ENCODE measurements at places on chromosomes 11 and 22.

- no peak for DNase-seq
Measured at GRCh38 chr11:79431535-79431934, 9.3 kb downstream of the TENM4 start.

- no peak for DNase-seq
Measured at GRCh38 chr11:63816166-63816565, 2.9 kb downstream of the SPINDOC start.

GRCh38 chr11:24688981-24689380, 192.1 kb downstream of the LUZP2 start:
- DNase-seq: no peak

GRCh38 chr11:37560346-37560745, 962.3 kb upstream of the RAG2 start:
- DNase-seq: no peak

DNA sequence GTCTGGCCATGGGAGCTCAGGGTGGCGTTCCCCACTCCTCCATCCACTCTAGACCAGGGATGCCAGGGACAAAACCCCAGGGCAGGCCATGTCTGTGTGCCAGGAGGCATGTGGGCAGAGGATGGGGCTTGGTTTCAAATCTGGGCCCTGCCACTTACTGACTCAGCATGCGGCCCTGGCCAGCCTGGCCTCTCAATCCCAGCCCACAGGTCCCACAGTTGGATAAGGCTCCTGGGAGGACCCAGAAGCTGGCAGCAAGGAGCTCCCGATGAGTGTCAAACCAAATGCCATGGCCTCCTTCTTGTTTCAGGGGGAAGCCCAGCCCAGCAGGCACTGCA, 1290.4 kb downstream of the BRD1 start:
- no peak for DNase-seq

DNA sequence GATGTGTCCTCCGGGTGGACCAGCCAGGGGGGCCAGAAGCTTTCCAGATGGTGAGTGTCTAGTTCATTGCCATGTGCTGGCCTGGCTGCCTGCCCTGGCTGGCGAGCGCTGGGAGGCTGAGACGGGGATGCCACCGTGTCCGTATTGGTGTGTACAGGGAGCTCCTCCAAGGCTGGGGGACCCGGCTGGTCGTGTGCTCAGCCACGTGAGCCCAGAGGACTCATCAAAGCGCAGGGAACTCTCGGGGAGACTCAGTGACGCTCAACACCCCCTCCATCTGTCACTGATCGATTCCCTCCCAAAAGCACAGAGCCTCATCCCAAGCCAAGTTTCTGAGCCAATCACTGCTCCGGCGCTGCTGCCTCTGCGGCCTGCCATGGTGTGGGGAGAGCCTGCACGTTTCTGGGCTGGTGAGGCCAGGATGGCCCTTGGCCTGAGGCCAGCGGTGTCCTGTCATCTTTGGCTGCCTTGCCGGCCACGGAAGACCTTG, 423.7 kb downstream of the SHANK2 start:
- DNase-seq: no peak

DNA sequence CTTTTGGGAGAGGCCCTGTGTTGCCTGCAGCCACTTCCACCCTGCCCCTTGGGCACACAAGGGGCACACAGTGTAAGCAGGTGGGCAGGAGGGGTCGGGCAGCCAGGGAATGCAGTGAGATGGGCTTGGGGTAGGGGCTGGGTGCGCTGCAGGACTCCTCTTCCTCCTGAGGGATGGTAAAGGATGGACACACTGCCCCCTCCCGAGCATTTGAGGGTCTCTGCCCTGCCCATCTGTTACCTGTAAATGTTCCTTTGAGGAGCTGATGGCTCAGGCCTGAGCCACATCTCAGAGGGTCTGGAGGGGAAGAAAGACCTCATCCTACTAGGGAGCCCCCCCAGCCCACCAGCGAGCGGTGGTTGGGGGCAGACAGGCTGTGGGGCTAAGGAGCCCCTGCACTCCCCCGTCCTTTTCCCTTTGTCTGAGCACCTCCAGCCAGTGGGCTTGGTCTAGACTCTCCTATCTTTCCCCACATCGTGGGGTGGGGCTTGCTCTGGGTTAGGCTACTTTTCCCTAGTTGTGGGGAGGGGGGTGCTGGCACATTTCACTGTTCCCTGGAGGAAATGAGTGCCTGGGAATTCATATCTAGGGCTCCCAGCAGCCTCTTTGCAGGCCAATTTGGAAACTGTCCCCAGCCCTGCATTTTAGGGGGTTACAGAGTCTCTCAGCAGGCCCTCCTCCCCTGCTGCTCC, 1.7 kb upstream of the TSSC4 start:
- DNase-seq: no peak

GRCh38 chr11:33695051-33695566, 5.5 kb downstream of the C11orf91 start:
- DNase-seq: no peak

DNA sequence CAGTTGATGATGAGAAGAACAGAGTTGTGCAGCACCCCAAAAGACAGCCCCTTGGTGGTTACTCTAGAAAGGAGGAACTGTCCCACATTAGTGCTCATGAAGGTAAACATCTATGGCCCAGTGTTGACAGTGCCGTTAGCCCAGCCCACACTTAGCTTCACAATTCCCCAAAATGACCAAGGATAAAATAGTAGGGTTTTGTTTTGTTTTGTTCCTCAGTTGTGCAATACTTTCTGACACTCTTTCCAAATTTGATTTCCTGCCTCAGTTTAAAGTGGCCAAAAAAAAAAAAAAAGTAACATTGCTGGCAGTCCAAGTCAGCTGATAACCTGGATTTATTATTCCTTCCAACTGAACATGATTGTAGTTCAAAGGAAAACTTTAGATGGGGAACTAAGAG, 269.4 kb downstream of the TMEM135 start:
- DNase-seq: no peak

DNA sequence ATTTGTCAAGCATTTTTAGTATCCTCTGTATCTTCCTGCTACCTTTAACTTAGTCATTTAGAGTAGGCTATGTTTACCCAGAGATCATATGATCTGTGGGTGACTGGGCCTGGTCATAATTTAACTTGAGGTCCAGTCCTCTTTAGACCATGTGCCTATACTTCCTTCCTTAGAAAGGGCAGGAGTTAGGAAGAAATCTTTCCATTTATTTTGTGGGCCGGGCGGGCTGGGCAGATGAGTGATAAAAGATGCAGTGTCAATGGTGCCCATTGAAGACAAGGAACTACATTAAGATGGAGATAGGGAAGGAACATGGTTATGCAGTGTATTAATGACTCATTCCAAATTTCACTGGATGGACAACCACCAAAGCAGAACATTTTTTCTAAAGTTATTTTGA, 30.9 kb upstream of the PDE3B start:
- no peak for DNase-seq

DNA sequence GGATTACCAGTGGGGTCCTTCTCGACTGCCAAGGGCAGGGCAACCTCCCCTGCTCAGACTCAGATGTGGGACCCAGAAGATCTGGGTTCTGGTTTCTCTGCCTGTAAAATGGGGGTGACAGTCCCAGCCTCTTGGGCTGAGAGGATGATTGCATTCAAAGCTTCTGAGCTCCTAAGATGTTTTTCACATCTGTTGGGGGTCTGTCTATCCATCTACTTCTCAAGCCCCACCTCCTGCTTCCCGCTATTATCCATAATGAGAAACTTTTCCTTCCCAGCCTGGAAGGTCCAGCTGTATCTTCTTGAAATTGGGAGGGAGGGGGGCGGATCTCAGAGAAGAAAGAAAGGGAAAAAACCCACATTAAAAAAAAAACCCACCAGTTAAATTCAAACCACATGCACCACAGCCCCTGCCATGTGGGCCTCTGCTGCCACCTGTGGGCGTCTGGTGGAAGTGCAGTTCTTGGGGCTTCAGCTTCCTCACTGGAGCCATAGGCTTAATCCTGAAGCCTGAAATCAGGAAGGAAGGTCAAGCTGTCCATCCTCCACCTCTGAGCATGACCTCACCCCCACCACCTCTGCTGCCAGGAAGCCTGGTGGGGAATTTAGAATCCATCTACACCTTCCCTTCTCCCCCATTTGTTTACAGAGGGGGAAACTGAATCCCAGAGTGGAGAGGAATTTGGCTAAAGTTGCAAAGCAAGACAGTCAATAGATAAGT, 27.3 kb downstream of the ARHGEF17 start:
- peak; percentile 87 for DNase-seq

DNA sequence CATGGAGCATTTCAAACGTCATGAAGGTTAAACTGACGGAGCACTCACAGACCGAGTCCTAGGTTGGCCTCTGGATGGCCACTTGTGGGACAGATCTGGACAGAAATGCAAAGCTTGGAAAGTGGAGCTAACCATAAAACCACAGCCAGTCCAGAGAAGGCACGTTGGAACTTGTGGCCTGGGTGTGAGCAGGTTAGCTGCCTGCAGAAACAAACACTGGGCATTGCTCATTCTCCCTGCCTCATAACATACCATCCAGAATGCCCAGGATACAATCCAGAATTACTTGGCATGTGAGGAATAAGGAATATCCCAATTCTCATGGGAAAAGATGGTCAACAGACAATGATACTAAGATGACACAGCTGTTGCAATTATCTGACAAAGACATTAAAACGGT, 1005.0 kb downstream of the TBC1D22A start:
- DNase-seq: no peak

DNA sequence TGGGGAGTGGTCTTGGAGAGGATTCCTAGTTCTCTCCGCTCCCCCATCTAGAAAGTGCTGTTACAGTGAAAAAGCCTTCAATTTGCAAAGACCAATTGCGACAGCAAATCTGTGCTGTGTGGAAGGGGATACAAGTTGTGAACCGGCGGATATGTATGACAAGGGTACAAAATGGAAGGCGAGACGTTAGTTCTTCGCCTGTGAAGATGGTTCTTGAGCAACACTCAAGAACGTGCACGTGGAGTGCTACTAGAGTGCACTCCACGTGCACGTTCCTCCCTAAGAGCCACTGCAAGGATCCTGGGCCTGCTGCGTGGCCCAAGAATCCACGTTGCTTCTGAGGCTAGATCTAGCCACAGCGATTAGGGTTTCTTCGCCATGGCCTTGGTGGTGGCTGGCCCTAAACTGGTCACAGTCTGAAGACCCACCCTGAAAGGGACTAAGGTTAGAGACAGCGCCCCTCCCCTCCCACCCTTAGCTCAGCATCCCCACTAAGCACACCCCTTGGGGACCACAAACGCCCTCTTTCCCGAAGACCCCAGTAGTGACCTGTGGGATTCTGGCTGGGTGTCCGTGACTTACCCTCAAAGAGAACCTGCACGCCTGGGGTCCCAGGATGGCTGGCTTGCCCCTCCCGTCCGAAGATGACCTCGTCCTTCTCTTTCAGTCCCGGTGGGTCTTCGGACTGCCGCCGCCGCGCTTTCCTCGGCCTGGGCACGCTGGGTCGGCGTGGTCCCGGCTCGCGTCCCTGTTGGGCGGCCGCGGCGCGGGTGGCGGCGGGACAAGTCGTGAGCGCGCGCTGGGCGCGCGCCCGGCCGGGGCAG, 519 bp upstream of the PDE3B start:
- no peak for DNase-seq

GRCh38 chr11:68854273-68854958, 12.7 kb upstream of the CPT1A start:
- DNase-seq: no peak

- DNase-seq: no peak
Measured at GRCh38 chr11:119513131-119513805, 90.3 kb upstream of the THY1 start.

GRCh38 chr11:106400949-106401570, 323.6 kb downstream of the AASDHPPT start:
- DNase-seq: no peak

DNA sequence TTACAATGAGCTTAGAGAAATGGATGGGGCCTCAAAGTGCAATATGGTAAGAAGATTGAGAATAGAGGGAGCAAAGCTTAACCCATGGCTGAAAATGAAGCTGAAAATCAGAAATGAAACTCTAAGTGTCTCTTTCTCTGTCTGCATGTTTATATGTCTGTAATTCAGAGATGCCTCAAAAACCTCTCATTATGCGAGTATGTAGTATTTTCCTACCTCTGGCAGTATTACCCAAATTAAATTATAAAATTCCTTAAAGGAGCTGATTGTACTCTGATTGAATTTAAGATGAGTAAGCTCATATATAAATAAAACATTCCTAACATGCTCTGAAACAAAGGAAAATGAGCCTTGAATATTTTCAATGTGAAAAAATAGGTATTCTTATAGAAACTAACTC, 39.8 kb upstream of the PRSS23 start:
- DNase-seq: no peak

- no peak for DNase-seq
Measured at GRCh38 chr11:132941024-132941646, 591.2 kb downstream of the OPCML start.

GRCh38 chr11:34483106-34483874, 30.3 kb downstream of the ELF5 start:
- DNase-seq: no peak

GRCh38 chr11:134815404-134815803, 403.4 kb upstream of the B3GAT1 start:
- DNase-seq: no peak

- DNase-seq: peak; percentile 67
Measured at GRCh38 chr11:70467201-70468085, 69.1 kb downstream of the CTTN start.

- no peak for DNase-seq
Measured at GRCh38 chr22:32333769-32334659, 23.7 kb upstream of the RFPL3 start.

DNA sequence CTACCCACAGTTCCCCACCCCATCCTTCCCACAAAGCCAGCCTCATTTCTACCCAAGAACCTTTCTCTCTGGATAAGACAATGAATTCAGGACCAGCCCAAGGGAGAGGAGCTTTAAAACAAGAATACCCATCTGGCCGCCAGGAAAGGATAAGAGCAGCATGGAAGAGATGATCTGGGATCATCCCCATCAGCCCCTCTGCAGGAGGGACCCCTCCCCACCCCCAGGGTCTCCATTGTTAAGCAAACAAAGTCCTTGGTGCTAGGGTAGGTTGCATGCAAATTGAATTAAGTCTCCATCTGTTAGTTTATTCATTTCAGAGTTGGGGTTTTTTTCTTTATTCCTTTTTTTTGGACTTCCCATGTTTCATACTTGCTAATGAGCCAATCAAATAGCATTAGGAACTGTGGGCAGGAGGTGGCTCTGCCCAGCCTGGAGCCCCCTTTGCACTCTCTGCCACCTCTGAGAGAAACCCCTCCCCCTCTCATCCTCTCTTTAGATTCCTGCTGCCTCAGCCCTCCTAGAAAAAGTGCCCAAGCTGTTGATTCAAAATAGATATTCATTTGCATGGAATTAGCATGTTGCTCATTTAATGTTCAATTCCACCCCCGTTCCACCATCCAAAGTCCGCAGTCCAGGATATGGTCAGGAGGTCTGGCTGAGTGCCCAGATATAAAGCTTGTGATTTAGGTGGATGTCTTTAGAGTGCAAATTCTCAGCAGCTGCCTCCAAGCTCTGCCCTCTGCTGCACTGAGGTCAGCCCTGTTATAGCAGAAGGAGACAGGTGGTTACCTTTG, 138.5 kb upstream of the NCAM1 start:
- no peak for DNase-seq

GRCh38 chr11:88171982-88172381, 3.3 kb downstream of the RAB38 start:
- no peak for DNase-seq

GRCh38 chr11:21412652-21413383, 743.4 kb downstream of the NELL1 start:
- DNase-seq: no peak

- no peak for DNase-seq
Measured at GRCh38 chr22:32680277-32680676, 121.2 kb upstream of the TIMP3 start.

GRCh38 chr11:1879941-1880720, 11.6 kb downstream of the PRR33 start:
- peak; percentile 87 for DNase-seq

Measured in aorta (tissue), 5 donors.